ENCODE measurements at places on chromosomes 5 and 9.

- DNase-seq: no peak
Measured at GRCh38 chr5:60718166-60718892, 18.4 kb upstream of the DEPDC1B start.

DNA sequence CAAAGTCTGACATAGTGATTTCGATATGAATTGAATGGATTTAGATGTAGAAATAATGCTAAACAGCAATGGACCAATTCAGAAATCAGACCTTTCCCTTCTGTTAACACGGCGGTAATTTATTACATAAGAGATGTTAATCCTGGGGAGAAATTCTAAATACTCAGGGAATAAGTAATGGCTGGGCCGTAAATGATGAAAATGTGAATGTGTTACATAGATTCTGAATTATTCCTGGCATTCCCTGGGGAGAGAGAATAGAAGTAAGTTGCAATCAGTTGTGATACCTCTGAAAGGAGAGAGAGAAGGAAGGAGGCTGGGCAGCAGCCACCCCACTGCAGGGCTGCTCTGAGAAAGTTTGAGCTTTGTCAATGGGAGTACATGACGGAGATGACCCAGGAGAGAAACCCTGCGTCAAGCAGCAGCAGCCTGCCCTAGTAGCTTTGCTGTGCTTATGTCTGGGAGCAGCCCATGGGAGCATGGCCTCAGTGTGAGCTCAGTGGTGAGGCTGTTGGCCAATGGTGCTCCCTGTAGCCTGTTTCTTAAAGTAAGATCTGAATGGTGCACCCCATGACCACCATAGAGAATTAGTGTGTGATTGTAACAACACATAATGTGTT is 420.1 kb downstream of the MTRR start:
- DNase-seq: no peak

GRCh38 chr5:52920929-52921328 is 68.2 kb upstream of the ITGA2 start:
- no peak for DNase-seq

GRCh38 chr5:107468276-107468675 is 202.5 kb downstream of the EFNA5 start:
- no peak for DNase-seq

DNA sequence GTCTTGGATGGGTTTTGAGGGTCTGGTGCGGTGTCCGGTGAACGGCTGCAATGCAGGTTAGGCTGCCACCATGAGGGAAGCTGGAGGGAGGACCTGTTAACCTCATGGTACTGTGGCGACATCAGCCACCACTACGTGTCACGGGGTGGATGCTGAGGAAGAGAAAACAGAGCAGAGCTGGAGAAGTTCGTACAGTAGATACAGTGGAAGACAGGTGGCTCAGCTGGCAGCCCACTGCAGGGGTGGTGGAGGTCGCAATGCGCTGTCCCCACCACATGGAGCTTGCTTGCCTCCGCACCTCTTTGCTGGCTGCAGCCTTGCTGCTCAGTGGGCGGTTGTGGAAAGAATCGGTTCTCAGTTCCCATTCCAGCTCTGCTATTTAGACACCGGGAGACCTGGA is 2.8 kb downstream of the DCANP1 start:
- no peak for DNase-seq

DNA sequence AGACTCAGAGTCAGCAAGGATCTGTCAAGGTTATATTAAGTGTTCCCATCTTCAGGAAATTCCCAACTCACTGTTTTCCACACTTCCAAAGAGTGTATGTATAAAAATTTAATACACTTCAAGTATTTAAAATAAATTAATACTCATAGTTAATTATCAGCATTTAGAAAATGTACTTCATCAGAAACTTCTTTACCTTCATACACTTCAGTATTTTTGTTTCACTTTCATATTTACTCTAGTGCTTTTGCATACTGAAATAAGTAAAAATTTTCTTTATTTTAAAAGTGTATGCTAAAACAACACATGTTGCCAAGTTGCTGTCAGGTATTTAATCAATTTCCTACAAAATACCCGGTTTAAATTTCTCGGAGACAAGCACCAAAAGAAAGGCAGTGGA is 16.5 kb downstream of the RICTOR start:
- no peak for DNase-seq

DNA sequence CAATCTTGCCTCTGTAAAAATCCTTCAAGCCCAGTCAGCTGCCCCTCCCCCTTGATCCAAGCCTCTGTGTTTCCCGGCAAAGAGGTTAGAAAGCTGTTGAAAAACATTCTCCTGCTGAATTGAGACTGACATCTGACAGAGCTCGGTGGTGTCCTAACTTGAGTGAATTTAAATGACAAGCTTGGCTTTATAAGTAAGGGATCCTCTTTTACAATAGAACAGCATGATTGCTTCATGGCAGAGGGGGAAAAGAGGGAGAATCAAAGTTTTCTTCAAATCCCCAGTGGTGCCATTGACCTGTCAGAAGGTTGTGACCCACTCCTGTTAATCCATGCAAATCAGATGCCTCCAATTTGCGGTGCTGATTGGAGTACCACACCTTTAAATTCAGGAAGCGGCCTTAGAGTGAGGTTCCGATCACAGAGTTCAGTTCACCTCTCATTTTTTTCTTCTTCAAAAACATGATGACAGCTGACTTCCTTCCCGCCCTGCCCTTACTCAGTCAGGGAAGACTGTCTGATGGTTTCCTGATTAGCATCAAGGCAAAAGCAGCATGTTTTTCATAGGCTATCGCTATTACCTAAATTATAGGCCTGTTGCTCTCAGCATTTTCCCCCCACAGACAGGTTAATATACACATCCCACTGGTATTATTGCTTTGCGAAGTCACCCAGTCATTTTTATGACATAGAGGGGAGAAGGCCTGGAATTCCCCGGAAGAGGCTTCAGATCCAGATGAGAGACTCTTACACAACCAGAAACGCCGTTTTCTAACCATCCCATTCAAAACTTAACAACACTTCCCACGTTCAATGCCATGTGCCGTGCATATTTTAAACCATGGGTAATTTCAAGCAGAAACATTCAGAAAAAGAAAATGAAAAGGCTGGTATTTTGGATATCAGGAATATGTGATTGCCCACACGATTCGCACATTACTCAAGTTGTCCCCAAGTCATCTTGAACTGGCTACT is 141.4 kb downstream of the EBF1 start:
- DNase-seq: no peak

GRCh38 chr9:75907329-75907728 is 16.9 kb downstream of the PCSK5 start:
- DNase-seq: no peak

DNA sequence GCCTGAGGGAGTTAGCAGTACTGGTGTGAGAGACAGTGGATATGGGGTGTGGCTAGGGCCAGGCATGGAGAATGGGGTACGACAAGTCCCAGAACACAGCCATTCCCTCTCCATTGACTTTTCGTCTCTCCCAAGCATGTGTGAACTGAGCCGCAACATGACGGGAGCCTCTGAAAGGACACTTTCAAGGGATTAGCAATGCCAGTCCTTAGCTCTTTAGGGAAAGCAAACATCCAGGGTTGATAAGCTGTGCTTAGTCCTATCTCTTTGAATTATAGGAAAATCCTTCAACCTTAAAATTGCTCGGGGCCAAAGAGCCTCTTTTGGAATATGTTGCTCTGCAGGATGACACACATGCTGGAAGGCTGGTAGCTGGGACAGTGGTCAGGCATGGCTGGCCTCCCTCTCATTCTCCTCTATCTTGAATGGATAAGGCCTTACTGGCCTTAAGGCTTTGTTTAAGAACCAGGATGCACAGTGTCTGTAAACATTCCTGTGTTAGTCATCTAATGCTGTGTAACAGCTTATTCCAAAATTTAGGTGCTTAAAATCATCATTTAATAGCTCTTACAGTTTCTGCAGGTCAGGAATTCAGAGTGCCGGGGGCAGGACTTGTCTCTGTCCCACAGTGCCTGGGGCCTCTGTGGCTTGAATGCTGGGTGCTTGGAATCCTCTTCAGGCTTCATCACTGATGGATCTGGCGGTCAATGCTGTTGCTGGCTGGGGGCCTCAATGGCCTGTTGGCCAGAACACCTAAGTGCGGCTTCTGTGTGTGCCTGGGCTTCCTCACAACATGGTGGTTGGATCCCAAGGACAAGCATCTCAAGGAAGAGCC is 95.3 kb downstream of the PTTG1 start:
- DNase-seq: no peak

DNA sequence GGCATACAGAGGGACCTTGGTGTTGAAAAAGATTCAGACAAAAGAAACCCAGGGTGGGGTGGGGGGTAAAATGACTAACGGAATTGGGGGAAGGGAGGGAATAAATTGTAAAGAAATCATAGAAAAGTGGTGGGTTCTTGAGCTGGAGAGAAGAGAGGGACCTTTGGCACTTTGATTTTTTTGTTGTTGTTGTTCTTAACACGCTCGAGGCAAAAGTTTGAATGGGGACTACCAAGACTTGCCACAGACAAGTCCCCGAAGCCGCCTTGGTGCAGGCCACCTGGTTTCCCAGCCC is 616 bp downstream of the VCAN start:
- DNase-seq: no peak

Measured in HEK293T (cell line).